ENCODE measurements at places on chromosomes 6 and 20. TPM values are rescaled to one million over a fixed set of nuclear protein-coding genes. Genes with fewer than 3 reads are reported as not detected.

DNA sequence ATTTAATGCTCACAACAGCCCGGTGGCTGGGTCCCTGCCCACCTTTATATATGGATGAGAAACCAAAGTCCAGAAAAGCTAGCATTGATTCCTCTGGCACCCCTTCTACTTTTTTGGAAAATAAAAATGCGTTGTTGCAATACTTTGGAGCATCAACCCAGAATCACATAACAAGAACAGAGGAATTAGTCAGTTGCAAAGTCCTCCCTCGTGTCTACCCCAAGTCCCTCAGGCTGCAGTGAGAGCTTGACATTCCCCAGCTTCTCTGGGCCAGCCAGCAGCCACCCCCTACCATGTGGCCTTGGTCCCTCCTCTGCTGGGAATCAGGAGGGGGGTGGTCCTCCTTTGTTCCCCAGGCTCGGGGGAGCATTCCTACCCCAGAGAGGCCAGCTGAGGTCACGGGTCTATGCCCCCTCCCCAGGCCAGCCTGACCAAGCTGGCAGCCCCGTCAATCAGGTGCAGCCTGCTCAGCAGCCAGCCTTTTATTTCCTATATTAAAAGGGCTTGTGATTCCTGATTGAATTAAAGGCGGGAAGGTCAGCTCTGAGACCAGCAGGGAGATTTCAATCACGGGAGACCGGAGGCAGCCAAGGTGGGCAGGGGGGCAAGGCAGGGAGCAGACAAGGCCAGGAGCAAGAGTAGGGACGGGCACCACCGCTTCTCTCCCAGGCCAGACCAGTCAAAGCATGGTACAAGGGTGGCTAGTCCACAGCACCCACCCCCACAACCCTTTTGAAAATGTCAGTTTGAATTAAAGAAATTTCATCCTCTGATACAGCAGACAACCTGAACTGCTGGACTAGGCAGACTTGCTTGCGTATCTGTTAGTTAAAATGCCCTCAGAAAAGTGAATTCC, 158.9 kb downstream of the MRPL14 start:
- no peak overlapping the region for H3K4me3 ChIP-seq
- no peak overlapping the region for H3K27ac ChIP-seq
- peaks cover 26% of the 10 kb centered on the region for H3K4me1 ChIP-seq
- no peaks in the 10 kb centered on the region for H3K36me3 ChIP-seq
- no peaks in the 10 kb centered on the region for H3K27me3 ChIP-seq

CNR1 gene
- 23.5 TPM for total RNA-seq

- no peaks in the 10 kb centered on the region for H3K27me3 ChIP-seq
- peaks cover 22% of the 10 kb centered on the region for H3K4me1 ChIP-seq
- DNase-seq = peak; percentile 87
- H3K36me3 ChIP-seq = no peaks in the 10 kb centered on the region
Observed at GRCh38 chr20:34709831-34710567, 5.9 kb downstream of the TP53INP2 start.

- no peaks in the 10 kb centered on the region for H3K36me3 ChIP-seq
- no peaks in the 10 kb centered on the region for H3K27me3 ChIP-seq
- no peaks in the 10 kb centered on the region for H3K4me1 ChIP-seq
- peak; percentile 71 for DNase-seq
- peak overlapping the region; percentile 91 for H3K4me3 ChIP-seq
Observed at GRCh38 chr6:145815309-145816274, 997 bp upstream of the FBXO30 start.

GRCh38 chr20:17530716-17531664, at the start of gene BFSP1:
Gene BFSP1, minus strand, starts transcription at chr20:17531379. Its CDS starts 50 bp downstream, at chr20:17531329.
- peak within 1 kb of the TSS; percentile 60 for H3K4me3 ChIP-seq
- H3K27ac ChIP-seq = peak within 1 kb of the TSS; percentile 84
- no peaks in the 10 kb centered on the region for H3K36me3 ChIP-seq

DPPA5 gene
- not detected for total RNA-seq

GRCh38 chr6:17638212-17638715, 38.2 kb downstream of the FAM8A1 start:
- H3K27me3 ChIP-seq = no peaks in the 10 kb centered on the region
- H3K36me3 ChIP-seq = peaks cover 21% of the 10 kb centered on the region
- no peak overlapping the region for H3K27ac ChIP-seq
- H3K4me1 ChIP-seq = peaks cover 5% of the 10 kb centered on the region
- DNase-seq = no peak

TCP11 gene
- not detected for total RNA-seq

GRCh38 chr6:29632789-29633533, at the start of gene GABBR1:
Gene GABBR1, minus strand, starts transcription at chr6:29633183. Its CDS starts 798 bp downstream, at chr6:29632385.
- no peaks in the 10 kb centered on the region for H3K27me3 ChIP-seq
- peaks cover 32% of the 10 kb centered on the region for H3K4me1 ChIP-seq
- H3K27ac ChIP-seq = peak within 1 kb of the TSS; percentile 90
- H3K36me3 ChIP-seq = no peaks in the 10 kb centered on the region
- peak; percentile 96 for DNase-seq

GRCh38 chr20:41339957-41340326, 679 bp upstream of the LPIN3 start:
- DNase-seq = peak; percentile 90
- no peaks in the 10 kb centered on the region for H3K27me3 ChIP-seq
- H3K4me1 ChIP-seq = peaks cover 20% of the 10 kb centered on the region
- H3K36me3 ChIP-seq = no peaks in the 10 kb centered on the region
- peak overlapping the region; percentile 68 for H3K27ac ChIP-seq
- peak overlapping the region; percentile 36 for H3K4me3 ChIP-seq

- H3K27ac ChIP-seq = no peak overlapping the region
- H3K36me3 ChIP-seq = no peaks in the 10 kb centered on the region
- no peaks in the 10 kb centered on the region for H3K27me3 ChIP-seq
Observed at GRCh38 chr6:43954311-43955131, 172.7 kb downstream of the MRPL14 start.

MAP1LC3A gene
- 69.8 TPM for total RNA-seq

DNA sequence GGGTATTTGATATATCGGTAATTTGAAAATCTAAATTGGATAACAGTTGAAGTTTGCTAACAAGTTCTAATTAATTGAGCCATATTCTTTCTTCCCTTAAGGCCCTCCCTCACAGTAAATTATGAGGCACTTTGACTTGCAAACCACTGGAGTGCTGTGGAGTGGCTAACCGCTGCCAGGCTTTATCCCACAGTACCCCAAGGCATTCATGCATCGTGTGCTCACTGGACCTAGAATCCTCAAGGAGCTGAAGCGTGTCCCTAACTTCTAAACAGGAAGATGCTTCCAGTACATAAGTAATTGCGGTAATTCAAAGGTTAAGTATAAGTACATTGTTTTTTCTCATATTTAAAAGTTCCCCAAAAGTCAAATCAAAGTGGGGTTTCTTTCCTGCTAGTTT, 499.9 kb downstream of the TFAP2A start:
- no peaks in the 10 kb centered on the region for H3K27me3 ChIP-seq
- no peak overlapping the region for H3K4me3 ChIP-seq

- no peaks in the 10 kb centered on the region for H3K36me3 ChIP-seq
- no peaks in the 10 kb centered on the region for H3K4me1 ChIP-seq
- no peak for DNase-seq
- no peaks in the 10 kb centered on the region for H3K27me3 ChIP-seq
Observed at GRCh38 chr6:109139109-109139508, 43.8 kb downstream of the CEP57L1 start.

FNDC1 gene
- 16.8 TPM for total RNA-seq

RRAGD gene
- 19.8 TPM for total RNA-seq

- peaks cover 17% of the 10 kb centered on the region for H3K36me3 ChIP-seq
- H3K27me3 ChIP-seq = no peaks in the 10 kb centered on the region
Observed at GRCh38 chr6:158631678-158632537, 12.6 kb downstream of the DYNLT1 start.

DNA sequence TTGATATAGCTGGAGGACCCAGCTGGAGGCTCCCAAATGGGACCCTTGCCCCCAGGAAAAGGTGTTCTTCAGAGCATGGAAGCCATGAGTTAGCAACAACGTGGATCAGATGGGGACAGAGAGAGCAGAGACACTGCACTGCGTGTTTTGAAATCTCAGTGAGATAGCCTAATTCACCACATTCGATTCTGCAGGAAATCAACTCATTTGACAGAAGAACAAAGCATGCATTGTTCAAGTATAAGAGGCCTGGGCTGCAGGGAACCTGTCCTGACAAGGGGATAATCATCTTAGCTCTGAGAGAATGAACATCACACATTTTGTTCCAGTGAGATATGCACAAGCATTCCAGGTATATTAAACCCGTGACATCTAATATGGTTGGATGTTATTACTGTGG, 450.2 kb downstream of the CDH26 start:
- H3K36me3 ChIP-seq = no peaks in the 10 kb centered on the region
- H3K27ac ChIP-seq = no peak overlapping the region
- no peak for DNase-seq
- H3K27me3 ChIP-seq = no peaks in the 10 kb centered on the region
- H3K4me3 ChIP-seq = no peak overlapping the region

DNA sequence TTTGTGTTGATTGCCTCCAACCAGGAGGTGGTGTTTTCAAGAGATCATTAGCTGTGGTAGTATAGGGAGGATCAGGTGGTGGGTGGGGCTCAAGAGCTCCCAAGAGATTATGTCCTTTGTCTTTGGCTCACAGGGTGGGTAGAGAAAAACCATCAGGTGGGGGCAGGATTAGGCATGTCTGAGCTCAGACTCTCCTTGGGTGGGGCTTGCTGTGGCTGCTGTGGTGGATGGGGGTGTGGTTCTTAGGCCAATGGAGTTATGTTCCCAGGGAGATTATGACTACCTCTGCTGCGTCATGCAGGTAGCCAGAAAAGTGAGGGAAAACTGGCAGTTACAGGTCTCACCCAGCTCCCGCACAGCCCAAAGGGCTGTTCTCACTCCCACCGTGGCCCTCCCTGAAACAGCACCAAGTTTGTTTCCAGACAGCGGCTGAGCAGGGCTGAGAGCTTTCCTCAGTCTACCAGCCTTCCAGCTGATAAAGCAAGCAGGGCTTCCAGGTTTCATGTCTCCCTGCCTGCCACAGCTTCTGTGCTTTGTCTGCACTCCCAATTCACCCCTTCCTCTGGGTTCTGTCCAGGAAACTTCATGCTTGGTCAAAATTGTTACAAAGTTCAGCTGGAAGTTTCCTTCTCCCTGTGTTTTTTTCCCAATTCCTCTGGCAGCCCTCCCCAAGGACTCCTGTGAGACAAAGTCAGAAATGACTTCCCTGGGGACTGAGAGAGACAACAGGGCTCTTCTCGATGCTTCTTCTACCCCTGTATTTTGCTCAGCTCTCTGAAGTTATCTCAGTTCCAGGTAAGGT, 481.1 kb upstream of the MAN1A1 start:
- H3K36me3 ChIP-seq = no peaks in the 10 kb centered on the region
- no peaks in the 10 kb centered on the region for H3K4me1 ChIP-seq
- no peaks in the 10 kb centered on the region for H3K27me3 ChIP-seq

GJA1 gene
- total RNA-seq = 15.0 TPM

DNA sequence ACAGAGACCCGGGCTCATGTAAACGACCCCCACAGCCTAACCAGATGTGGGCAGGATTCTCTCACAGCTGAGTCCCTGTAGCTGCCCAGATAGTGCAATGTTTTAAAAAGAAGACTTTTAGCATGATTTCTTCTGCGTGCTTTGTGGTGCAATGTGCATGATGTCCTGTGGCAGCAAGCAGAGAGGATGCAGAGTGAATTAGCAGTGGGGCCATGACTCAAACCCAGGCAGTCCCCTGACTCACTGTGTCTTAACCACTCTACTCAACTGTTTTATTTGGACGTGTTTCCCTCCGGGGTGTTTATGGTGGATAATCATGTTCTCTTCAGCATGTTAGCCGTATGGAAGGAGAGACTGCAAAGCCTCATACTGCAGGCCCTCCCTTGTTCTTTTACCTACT, 247.9 kb downstream of the SLC24A3 start:
- no peaks in the 10 kb centered on the region for H3K27me3 ChIP-seq
- H3K4me1 ChIP-seq = peaks cover 15% of the 10 kb centered on the region
- H3K36me3 ChIP-seq = no peaks in the 10 kb centered on the region
- H3K4me3 ChIP-seq = no peak overlapping the region

DNA sequence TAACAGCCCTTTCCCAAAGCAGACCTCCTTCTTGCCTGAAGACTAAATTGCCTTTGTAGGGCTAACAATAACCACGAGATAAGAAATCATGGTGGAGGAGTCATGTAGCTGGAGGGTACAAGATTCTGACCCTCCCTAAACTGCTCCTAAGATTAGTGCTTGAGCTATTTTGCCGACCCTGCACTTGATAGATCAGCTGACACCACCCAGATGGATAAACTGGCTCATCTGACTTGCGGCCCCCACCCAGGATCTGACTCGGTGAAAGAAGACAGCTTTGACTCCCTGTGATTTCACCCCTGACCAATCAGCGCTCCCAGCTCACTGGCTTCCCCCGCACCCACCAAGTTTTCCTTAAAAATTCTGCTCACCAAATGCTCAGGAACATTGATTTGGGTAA, 57.6 kb upstream of the UNC93A start:
- H3K27ac ChIP-seq = no peak overlapping the region
- H3K4me1 ChIP-seq = no peaks in the 10 kb centered on the region
- no peaks in the 10 kb centered on the region for H3K36me3 ChIP-seq
- no peaks in the 10 kb centered on the region for H3K27me3 ChIP-seq
- DNase-seq = no peak

SLC17A3 gene
- not detected for total RNA-seq

DNA sequence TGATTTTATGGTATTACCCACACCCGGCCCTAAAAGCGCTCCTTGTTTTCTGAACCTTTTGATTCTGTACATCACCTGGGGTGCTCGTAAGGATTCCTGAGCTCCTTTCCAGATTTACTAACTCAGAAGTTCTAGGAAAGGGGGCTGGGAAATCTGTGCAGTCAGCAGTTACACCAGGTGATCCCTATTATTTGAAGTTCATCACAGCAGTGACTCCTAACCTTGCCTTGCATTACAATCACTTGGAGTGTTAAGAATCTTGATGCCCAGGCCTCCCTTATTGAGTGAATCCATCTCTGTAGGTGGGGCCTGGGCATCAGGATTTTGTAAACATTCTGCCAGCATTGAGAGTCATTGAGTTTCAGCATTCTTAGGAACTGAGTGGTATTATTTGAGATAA, 44.7 kb downstream of the BMP6 start:
- H3K36me3 ChIP-seq = no peaks in the 10 kb centered on the region

DNA sequence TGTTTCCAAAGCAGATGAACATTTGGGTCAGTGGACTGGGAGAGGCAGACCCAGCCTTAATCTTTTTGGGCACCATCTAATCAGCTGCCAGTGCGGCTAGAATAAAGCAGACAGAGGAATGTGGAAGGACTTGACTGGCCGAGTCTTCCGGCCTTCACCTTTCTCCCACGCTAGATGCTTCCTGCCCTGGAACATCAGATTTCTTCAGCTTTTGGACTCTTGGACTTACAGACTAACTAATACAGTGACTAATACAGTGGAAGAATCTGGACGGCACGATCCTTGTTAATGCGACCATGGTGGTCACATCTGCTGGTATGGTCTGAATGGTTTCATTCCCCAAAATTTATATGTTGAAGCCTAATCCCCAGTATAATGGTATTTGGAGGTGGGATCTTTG, 122.6 kb upstream of the NXT1 start:
- DNase-seq = no peak
- H3K27me3 ChIP-seq = no peaks in the 10 kb centered on the region
- H3K27ac ChIP-seq = no peak overlapping the region
- H3K36me3 ChIP-seq = no peaks in the 10 kb centered on the region
